ENCODE measurements at places on chromosomes 1 and 21.
A peak's percentile ranks its signal among the peaks of the same experiment; 100 is the strongest.

DNA sequence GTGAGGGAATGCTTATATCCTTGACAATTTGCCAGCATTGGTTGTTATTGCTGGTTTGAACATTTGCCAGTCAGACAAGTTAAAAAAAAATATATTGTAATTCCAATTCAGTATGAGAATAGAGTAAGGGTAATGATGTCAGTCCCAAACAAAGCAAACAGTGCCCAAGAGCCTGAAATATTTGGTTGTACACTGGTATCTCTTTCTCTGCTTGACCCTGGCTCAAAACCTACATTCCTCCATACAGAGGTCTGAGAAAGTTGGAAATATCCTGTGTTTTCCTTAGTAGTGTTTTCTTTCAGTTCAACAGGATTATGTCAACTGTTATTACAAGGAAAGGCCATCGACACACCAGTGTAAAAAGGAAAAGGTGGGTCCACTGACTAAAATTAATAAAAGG, 145.6 kb downstream of the MRPL39 start:
- DNase-seq: no peak

DNA sequence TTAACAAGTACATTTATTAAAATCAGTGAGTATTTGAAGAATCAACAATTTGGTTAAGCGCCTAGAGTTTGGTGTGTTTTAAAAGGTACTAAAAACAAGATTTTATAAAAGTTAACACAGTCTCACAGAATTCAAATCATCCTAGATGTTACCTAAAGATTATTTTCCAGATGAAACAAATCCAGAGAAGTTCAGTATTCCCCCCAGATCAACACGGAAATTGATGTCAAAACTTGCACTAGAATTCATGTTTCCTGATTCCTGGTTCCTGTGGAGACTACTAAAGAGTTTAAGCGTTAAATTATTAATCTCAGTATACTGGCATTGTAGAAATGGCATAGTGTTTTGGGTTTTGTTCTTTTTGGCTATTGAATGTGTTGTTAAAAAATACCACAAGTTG, 1.4 kb downstream of the PTBP2 start:
- no peak for DNase-seq

GRCh38 chr1:206975306-206975705, 5.0 kb upstream of the FCAMR start:
- DNase-seq: no peak

DNA sequence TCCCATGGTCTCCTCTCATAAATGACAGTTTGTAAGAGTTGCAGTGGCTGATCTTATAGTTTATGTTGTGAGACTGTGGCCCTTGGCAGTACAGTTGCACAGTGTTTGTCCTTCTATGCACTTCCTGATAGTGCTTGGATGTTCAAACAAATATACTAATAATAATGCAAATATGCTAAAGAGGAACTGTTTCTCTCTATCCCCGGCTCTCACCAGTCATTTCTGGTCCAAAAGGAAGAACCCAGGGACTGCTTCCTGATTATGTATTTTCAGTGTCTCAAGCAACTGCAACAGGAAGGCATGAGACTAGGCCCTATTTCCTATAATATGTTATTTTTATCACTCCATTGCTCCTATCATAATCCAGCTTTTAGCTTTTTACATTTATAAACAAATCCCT, 17.0 kb upstream of the SUCO start:
- no peak for DNase-seq

DNA sequence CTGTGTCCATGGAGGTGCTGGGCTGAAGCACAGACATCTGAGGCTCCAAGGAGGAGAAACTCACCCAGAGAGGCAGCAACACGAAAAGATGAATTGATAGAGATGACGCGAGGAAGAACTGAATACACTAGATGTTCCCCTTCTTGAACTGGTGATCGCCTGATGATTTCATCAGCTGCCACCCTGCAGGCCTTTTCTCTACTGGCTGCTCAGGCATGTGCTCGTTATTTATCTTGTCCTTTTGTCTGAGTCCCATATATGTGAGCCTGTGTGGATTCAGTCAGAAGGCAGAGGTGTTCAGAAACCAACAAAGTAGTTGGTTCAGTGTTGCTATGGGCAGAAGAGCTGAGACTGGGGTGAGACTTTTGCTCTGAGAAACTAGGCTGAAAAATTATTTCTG, 104.2 kb downstream of the SPATA46 start:
- no peak for DNase-seq

DNA sequence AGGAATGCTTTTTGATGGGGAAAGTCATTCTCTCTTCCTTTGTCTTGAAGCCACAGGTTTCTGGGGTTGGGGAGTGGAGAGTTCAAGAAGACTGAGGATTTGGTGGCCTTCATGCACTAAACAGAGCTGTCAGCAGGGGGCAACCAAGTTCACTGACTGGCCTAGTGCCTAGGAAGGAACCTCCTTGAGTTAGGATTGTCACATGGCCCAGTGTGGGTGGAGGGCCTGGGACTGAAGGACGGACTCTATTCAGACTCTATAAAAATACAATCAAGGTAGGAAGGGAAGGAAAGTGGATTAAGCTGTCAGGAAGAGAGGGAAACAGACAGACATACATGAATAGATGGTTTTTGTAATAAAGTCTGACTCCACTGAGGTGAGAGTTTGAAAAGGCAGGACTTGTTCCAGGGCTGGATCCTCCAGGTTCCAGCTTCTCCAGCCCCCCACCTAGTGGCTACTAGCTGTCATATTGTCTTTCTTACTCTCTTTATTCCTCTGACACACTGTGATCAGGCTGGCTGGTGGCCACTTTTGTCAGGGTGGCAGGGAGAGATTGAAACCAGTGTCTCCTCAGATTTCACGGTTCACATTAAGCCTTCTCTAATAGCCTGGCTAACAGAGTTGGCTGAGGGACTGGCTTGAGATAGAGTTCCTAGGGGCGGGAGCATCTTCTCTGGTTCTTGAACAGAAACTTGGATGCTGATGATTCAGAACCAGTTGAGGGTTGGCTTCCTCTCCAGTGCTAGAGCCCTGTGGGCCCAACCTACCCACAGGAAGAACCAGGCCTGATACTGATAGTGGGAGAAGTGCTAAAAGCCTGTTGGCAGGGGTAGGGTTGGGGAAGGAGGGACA, 4.1 kb upstream of the SH3BGRL3 start:
- DNase-seq: peak; percentile 87

GRCh38 chr1:107794571-107794970, 170.4 kb downstream of the VAV3 start:
- no peak for DNase-seq

DNA sequence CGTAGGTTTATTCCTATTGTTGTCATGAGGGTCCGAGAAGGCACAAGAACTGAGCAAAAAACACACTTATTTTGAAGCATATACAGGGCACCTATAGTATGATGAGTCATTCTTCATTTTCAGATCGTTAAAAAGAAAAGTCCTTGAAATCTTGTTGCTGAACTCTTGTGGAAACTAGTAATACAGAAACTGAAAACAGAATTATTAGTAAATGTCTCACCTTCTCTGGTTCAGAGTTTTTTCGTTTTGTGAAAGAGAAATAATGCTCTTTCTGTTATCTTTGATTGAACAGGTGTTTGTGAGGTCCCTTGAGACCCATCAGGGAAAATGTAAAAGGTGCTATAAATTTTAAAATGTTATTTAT, 102.0 kb upstream of the COA6 start:
- no peak for DNase-seq

GRCh38 chr21:43983390-43983789, 28.7 kb upstream of the TRAPPC10 start:
- no peak for DNase-seq

DNA sequence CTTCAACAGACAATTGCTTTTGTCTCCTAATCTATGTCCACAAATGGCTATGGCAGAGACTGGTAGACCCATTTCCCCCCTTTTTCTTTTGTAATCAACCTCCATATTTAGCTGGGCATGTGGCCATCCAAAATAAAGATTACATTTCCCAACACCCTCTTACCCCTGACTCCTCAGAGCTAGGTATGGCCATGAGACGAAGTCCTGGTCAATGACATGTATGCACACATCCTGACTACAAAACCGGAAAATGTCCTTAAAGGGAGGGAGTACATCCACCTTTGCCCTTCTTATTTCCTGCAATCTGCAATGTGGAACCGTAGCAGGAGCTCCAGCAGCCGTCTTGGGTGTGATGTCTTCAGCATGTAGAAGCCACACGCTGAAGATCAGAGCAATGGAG, 36.2 kb upstream of the RCSD1 start:
- no peak for DNase-seq

GRCh38 chr1:215198021-215198420, 115.5 kb downstream of the KCNK2 start:
- DNase-seq: no peak

- peak; percentile 43 for DNase-seq
Observed at GRCh38 chr1:24089743-24090555, 22.0 kb downstream of the MYOM3 start.

DNA sequence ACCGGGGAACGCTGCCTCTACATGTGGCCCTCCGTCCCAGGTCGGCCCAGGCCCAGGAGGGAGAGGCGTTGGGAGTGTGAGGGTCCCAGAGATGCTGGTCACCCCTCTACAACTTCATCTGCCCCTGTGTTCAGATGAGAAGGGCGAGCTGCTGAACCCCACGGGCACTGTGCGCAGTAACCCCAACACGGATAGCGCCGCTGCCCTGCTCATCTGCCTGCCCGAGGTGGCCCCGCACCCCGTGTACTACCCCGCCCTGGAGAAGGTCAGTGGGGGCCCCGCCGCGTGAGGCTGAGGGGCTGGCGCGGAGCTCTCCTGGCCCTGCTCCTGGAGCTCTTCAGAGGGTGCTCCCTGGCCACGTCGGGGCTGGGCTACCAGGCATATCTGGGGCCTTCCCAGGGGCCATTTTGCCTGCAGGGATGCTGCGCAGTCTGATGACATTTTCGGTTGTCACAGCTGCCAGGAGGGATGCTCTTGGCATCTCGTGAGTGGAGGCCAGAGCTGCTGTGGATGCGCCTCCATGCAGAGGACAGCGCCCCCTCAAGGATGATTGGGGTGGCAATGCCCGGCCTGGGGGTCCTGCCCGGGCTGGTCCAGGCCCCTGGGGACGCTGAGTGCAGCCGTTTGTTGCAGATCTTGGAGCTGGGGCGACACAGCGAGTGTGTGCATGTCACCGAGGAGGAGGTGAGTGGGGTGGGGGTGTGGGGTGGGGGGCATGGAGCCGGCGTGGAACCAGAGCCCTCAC, 68.6 kb downstream of the PIK3CD start:
- DNase-seq: no peak

- no peak for DNase-seq
Observed at GRCh38 chr1:54763816-54764132, 549 bp downstream of the PARS2 start.

- no peak for DNase-seq
Observed at GRCh38 chr1:174742805-174743653, 256.7 kb upstream of the CACYBP start.

- no peak for DNase-seq
Observed at GRCh38 chr1:182317611-182318161, 73.9 kb downstream of the GLUL start.

GRCh38 chr1:154493276-154493675, 8.7 kb upstream of the TDRD10 start:
- peak; percentile 55 for DNase-seq

DNA sequence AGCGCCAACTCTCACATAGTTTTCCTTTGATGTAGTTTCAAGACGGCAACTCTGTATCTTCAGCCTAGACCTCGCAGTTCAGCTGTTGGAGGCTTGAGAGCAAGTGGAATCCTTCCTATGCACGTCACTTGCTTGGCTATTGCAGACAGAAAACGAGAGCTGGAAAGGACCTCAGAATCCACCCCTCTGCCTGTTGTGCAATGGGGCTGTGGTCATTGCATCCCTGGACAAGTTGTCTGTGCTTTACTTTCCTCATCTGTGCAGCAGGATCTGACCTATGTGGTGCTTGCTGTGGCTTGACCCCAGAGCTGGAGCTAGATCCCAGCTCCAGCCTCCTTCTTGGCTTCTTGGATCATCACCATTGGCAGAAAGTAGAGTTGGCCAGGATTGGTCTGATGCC, 50.0 kb upstream of the IGSF21 start:
- DNase-seq: no peak

DNA sequence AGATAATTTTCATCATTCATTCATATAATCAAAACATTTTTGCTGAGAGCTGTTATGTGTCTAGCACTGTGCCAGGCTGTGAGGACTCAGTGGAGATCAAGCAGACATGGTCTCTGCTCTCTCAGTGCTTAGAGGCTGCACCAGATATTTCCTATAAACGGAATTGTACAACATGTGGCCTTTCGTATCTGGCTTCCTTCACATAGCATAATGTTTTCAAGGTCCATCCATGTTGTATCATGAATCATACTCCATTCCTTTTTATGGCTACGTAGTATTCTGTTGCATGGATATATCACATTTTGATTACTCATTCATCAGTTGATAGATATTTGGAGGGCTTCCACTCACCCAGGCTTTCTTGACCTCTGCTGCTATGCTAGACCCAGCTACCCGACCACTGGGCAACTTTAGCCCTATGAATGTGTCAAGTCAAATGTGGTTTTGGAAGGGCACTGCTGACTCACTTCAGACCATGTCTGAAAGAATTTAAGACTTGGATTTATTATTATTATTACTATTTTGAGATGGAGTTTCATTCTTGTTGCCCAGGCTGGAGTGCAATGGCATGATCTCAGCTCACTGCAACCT, 18.5 kb downstream of the NCF2 start:
- DNase-seq: no peak

DNA sequence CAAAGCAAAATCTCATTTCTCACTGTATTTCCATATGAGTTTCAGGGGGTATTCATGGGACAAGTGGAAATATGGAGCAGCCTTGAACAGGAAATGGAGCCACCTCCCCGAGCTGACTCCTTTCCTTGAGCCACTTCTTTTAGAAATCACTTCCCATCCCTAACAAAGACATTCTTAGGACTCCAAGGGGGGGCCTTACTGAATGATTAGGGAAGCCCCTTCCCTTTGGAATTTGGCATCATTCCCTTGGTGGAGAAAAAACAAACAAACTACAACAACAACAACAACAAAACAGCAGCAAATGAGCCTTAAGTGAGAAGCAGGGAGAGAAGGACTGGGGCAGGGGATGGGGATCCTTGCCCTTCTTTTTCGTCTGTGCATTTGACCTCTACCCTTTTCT, 278.3 kb downstream of the ZNF648 start:
- DNase-seq: no peak

- no peak for DNase-seq
Observed at GRCh38 chr1:211614615-211615014, 35.7 kb upstream of the SLC30A1 start.
